ENCODE measurements at places on chromosomes 6 and 20.

DNA sequence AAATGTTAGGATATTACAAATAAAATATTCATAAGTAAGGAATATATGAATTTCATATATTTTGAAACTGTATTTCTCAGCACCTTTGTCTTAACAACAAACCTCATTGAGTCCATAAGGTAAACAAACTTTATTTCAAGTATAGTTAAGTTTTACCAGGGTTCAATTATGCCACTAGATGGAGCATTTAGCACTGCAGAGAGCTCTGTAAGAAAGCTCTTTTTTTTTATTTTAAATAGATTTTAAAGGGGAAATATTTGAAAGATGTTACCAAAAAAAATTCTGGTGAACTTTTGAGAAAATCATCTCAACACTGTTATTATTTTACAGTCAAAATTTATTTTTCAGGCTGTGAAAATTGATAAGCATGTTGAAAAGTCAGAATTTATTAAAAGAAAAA is 955.2 kb upstream of the EYS start:
- peak; percentile 5 for DNase-seq

GRCh38 chr6:72757926-72758325 is 136.1 kb downstream of the KCNQ5 start:
- no peak for DNase-seq

GRCh38 chr20:59684685-59685242 is 80.4 kb downstream of the PHACTR3 start:
- no peak for DNase-seq

GRCh38 chr6:37283671-37284151 is 25.8 kb upstream of the TMEM217 start:
- DNase-seq: no peak

DNA sequence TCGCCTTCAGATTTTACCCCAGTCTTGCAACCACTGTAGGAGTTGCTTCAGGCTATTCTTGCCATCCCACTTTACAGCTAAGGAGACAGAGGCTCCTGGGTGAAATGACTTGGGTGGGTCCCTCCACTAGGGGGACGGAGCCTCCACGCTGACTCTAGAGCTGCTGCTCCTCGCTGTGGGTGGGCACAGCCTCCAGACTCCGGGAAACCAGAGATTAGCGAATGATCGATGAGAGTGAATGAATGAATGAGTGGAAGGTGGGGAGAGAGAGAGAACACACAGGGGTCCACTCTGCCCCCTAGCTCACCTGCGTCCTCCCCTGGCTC is 10.4 kb downstream of the ZBP1 start:
- no peak for DNase-seq

DNA sequence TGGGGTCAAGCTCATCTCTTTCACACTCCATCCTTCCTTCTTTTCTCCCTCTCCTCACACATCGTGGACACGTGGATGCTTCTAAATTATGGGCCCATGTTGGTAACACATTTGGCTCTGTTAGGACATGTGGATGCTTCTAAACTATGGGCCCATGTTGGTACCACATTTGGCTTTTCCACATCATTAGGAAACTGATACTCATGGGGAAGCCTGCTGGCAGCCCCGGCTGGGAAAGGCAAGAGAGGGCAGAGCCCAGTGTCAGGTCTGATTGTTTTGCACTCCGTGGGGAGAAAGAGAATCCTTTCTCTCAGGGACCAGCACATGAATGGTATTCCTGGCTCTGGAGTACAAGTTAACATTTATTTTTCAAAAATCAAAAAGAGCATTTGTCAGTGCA is 4.0 kb upstream of the CST1 start:
- DNase-seq: no peak

GRCh38 chr20:2820084-2820895 is 4.1 kb downstream of the TMEM239 start:
- DNase-seq: no peak

GRCh38 chr6:88860310-88860709 is 103.1 kb downstream of the RNGTT start:
- no peak for DNase-seq

DNA sequence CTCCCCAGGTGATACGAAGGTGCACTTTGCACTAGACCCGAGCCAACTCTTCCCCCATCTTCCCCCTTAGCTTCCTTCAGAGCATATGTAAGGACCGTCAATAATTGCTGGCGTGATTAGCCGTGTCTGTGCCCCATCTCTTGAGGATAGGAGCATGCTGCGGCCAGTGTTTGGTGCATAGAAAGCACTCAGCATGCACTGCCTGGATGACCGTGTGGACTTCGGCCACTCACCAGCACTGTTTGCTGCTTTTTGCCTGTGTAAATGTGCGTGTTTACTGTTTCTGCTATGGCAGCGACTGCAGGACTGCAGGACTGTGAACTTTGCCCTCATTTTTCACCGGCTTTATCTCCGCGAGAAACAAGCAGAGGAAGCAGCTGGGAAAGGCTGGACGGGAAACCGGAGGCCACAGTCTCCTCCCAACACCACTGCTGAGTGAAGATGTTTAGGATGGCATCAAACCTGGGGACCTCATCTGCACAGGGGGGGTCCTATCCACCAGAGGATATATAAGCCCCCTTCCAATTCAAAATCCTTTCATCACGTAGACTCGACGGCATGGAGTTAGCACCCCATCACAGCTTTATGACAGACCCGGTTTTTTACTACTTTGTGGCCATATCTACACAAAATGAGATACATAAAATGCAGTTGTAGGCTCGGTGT is 150.6 kb upstream of the AFDN start:
- DNase-seq: no peak

DNA sequence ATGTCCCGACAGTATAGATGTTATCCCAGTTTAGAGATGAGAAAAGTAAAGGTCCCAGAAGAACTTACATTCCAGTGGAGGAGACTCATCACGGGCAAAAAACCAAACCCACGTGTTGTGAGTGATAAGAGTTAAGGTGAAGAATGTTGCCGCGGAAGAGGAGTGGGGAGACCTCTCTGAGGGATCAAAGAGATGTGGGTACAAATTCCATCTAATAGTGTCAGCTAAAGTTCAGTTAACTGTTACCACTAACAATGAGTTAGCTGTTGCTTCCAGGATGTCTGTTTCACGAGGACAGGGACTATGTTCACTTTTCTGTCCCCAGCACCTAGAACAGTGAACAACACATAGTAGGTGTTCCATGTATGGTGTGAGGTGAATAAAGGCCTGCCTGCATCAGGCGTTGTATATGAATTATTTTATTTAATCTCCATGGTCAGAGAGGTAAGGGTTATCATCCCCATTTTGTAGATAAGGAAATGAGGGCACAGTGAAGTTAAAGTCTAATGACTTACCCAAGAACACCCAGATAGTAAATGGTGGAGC is 39.8 kb upstream of the RSPO4 start:
- DNase-seq: no peak

DNA sequence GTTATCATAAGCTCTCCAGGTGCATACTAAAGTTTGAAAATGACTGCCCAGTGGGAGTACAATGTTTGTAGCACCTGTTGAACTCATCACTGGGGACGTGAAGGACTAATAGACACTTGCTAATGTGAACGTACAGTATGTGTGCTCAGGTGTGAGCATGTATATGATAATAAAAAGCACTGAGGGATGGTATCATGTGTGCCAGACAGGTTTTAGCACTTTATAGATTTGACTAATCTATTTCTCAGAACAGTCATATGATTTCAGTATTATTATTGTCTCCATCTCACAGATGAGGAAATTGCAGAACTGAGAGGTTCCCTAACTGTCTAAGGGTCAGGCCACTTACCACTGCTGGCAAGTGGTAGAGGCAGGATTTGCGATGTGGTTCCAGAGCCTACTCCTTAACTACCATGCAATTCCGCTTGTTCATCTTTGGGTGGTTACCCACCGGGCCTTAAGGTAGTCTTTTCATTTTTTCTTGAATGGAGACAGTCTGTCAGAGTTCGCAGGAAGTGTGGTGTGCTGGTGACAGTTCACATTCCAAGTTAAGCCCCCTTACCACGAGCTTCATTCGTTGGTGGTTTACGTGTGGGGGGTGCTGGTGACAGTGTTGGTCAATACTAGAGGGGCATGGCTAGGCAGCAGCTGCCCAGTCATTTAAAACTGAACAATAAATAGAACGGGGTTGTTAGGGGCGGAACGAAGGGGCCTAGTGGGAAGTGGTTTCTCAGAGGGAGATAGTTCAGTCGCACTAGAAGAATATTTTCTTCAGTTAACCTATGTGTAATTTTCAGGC is 46.8 kb downstream of the RREB1 start:
- peak; percentile 89 for DNase-seq

- no peak for DNase-seq
These were observed 32.1 kb downstream of the SLCO4A1 start for GRCh38 chr20:62674370-62674769.

DNA sequence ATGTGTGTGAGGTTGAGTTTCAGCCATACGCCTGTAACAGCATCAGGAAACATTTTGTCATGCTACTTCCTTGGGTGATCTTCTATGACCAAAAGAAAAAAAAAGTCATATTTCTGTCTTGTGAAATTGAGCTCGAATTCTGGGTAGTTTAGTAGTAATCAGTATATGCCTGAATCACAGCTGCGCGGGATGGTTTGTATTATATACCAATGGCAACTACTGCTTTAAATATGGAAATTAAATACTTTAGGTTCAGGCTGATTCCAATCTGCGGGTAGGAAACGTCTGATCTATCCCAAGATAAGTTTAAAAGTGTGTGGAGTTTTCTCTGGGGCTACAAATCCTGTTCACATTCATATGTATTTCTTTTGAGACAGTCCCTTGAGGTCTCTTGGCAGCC is 115.6 kb upstream of the FERMT1 start:
- no peak for DNase-seq

GRCh38 chr20:25491446-25492038 is 84.1 kb downstream of the GINS1 start:
- no peak for DNase-seq

- no peak for DNase-seq
These were observed 360.1 kb upstream of the CHD6 start for GRCh38 chr20:41978246-41978790.

- DNase-seq: peak; percentile 20
These were observed 54.2 kb downstream of the SYNDIG1 start for GRCh38 chr20:24523661-24524060.

DNA sequence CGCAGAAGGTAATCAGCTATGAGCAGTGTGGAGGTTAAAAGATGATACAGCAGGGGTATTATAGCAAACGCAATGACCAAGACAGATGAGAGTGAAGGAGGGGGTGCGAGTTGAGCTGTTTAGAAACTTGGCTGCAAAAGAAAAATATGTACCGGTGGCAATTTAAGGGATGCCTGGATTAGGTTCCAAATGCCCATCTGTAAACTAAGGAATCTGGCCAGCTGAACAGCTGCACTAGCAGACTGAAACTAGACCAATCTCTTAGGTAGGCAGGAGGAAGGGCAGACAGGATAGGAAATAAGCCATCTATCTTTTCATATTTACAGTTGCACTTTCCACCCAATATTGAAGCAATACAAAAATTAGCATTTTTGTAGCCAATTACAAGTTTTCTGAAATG is 407.6 kb downstream of the HTR1B start:
- peak; percentile 24 for DNase-seq

DNA sequence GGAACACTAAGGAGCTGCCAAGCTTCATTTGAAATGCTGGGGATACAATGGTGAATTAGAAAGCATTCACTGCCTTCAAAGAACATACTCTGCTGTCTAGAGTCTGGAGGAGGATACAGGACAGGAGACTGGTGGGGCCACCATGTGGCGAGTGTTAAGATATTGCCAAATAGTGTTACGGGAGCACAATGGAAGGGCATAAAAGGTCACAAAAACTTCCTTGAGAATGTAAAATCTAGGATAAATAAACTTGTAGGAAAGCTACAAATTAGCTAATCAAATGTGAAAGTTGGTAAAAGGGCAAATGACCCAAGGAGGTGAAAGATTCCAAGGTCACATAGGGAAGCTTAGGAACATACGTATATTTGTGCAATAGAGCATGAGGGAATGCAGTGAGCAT is 271.7 kb downstream of the RFPL4B start:
- no peak for DNase-seq

GRCh38 chr6:5285081-5285480 is 23.8 kb downstream of the FARS2 start:
- no peak for DNase-seq

DNA sequence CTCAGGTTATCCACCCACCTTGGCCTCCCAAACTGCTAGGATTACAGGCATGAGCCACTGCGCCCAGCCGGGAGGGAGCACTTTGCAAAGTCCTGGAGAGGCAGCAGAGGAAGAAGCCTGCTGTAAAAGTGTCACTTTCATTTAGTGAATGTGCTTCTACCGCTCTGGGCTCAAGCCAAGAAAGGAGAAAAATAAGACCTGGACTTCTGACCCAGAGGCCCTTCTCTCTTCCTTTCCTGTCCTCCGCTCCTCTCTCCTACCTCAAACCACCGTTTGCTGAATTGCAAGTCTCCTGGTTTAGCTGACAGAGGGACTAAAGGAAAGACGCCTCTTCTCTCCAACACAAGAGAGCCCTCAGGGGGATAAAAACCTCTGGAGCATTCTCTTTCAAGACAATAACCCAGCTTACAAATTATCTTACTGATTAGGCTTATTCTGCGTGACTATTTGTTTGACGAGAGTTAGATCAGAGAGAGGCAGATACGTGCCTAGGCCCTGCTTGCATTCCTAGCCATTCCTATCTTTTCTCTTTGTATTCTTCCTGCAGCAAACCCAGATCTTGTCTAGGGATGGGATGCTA is 84.2 kb upstream of the SLC22A23 start:
- no peak for DNase-seq

DNA sequence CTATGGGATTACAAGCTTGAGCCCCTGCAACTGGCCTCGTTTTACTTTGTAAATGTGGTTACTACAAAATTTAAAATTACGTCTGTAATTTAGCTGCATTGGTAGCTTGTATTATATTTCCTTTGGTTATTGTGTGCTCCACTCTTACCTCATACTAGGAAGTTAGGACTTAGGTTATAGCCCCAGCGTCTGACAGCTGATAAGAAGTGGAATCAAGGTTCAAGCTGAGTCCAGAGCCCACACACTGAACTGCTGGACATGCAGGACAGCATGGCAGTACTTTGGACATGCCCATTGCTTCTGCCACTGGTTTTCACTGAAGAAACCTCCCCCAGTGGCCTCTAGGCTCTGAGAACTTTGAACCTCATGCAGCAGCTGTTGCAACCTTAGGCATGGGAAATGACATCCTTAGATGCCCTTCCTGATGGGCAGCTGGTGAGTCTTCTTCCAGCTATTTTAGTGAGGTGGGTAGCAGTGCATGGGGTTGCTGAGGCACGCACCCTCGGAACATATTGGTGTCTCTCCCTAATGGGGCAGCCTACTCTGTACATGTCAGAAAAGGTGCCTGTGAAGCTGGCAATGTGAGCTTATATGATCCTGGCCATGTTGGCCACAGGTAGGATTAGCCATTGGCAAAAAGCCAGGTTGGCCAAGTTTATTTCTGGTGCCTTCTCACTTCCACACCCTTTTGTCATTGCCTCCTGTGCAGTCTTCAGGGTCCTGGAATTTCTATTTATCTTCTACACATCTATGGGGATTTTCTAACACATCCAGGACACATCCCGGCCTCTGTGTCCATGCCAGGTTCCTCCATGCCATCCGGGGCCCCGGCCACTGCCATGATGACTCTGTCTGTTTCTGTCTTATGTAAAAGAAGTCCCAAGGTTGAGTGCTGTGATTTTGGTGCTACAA is 85.3 kb downstream of the CDS2 start:
- DNase-seq: no peak

- DNase-seq: no peak
These were observed 81.4 kb downstream of the TCP11 start for GRCh38 chr6:35059596-35060345.

Data from SJCRH30 (cell line).